ENCODE measurements at places on chromosomes 5 and 9.

DNA sequence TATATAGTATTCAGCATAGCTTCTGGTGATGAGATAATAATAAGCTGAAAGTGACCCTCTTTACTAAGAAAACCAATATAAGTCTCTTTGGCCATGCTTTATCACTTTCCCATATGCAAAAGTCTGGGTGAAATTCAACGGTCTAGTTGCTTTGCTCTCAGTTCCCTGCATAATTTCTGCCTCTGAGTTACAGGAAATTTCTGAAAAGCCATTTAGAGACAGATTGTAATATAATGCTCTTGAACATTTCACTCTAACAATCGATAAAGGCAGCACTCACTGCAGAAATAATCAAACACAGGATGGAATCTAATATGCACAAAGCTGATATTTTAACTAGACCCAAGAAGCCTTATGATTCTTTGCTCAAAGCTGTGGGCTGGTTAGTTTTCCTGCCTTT lies 100.1 kb upstream of the LIFR start:
- no peak for DNase-seq

DNA sequence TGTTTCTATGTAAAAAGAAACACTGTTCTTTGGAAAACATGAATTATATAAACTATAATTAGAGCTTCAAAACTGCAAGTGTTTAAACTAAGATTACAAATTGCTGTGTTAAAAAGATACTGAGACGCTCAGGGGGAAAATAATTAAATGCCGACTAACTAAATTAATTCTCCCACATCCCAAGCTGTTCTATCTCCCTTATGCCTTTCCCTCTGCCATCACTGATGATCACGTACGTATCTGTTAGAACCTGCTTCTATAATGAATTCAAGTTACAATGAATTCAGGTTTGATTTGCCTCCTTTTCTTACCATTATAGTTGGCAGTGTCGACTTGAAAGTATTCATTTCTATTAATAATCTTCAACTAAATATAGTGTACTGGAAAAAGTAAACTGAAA lies 349.9 kb upstream of the CDH6 start:
- no peak for DNase-seq

- no peak for DNase-seq
Measured at GRCh38 chr9:98559561-98559960, 149.2 kb downstream of the GABBR2 start.

- no peak for DNase-seq
Measured at GRCh38 chr5:169637085-169637548, at the start of gene DOCK2. Gene DOCK2, plus strand, starts transcription at chr5:169637275. Its CDS starts 52 bp downstream, at chr5:169637327.

DNA sequence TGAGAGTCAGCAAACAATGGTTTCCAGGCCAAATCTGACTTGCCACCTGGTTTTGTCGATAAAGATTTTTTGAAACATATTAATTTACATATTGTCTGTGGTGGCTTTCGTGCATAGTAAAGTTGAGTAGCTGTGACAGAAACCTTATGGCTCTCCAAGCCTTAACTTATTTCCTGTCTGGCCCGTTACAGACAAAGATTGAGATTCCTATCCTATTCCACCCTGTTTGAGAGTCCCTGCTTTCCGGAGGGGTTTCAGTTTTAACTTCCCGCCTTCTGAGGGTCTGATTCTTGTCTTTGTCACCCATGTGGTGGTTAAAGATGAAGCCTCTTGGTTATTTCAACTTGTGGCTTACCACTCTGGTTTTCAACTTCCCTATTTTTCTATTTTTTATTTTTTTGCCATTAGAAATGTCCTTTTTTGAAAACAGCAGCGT lies 11.4 kb downstream of the OTULIN start:
- no peak for DNase-seq

DNA sequence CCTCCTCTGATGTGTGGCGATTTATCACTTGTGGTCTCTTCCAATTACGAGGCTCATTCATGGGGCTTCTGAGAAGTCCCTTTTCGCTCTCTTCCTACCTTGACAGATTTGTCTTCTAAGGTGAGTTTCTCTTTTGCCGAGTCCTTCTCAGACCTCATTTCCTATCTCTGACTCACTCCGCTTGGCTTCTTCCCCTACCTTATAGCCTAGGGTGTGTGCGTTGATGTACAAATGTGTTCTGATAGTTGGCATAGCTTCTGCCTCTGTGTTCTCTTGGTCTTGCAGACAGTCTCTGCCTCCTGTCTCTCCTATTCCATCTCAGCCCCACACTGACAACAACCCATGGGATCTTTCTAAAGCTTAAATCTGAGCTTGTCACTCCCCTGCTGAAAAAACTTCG lies 56.9 kb upstream of the SHB start:
- DNase-seq: no peak

DNA sequence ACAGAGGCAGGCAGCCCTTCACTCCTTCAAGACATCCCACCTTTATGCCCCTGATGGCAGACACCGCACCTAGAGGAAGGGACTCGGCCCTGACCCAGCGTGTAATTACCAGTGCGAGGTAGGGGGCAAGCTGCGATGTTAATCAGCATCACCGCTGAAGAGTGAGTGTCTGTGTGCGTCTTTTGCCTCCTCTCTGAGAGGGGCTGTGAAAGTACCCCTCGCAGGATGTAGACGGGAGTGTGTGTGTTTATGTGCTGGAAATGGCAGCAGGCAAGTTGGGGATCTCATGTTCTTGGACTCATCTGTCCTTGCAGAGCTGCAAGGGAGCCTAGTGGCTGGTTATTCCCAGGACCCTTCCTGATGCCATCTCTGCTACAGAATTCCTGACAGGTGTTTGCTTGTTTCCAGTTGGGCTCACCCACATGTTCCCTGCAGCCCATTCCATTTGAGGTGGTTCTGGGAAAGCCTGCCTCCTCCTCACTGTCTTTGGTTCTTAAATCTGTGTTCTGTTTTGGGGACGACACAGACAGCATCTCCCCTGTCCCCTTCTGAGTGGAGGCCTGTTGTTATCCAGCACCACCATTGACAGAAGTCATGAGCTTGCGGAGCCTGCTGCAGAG lies 70.5 kb downstream of the ZNF618 start:
- DNase-seq: no peak

DNA sequence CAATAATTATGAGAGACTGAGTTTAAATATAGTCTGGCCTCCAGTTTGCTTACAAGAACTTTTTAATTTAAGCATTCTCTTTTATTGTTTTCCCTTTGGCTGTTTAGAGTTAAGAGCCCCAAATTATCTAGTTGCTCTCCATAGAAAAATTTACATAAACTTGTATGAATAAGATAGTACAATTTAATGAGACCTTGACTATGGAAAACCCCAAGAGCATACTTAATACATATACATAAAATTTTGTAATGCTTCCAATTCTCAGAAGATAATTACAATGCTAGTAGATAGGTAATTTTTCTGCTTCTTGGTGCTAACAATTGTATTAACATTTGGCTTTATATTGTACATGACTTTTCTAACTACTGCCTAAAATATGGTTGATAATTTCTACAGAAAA lies 20.3 kb upstream of the MSH3 start:
- no peak for DNase-seq

DNA sequence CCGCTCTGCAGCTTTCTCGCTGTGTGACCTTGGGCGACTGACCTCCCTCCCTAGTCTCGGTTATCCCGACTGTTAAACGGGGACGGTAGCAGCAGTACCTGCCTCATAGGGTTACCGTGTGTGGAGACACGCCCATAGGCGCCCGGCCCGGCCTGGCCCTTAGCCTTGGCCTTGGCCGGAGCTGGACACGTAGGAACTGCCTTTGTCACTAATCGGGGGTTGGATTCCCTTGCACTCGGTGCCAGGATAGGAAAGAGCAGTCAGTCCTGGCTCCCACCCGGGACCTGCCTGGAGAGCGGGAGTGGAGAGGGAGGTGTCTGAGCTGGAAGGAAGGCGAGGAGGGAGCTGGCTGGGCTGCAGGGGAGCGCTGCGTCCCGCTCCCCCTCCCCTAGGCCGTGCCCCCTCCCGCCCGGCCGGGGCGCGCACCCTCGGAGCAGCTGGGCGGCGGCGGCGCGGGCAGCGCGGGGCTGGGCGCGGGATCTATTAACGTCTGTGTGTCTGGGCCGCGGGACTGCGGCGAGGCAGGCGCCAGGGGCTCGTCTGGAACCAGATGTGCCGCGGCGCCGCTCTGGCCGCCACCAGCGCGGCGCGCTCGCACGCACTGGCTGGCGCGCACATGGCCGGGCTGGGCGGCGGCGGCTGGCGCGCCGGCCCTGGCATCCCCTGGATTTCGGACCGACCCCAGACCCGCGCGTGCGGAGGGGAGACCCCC lies 31.7 kb downstream of the PRRX2 start:
- no peak for DNase-seq

GRCh38 chr9:70044490-70045307 lies 1.1 kb downstream of the MAMDC2 start:
- no peak for DNase-seq

DNA sequence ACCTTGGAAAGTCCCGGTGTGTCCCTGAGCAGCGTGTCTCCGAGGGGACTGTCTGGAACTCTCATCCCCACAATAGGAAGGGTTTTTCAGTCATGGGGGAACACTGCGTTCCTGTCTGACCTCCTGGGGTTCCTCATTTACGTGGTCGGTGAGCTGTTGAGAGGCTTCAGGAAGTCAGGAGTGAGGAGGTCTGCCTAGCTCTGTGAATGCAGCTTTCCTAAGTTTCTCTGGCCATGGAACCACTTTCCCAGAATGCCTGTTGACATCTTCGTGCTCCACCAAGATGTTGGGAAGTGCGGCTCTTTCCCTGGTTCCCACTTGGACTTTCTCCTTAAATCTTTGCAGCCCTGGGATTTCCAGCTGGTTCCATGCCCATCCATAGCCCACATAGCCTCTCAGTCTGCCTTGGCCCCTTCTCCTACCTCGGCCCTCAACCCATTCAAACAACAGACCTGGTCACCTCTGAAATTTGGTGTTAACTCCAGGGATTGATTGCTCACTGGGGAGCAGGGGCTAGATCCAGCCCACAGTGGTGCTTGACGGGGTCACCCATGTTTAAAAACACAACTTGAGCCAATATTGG lies 27.2 kb downstream of the PSAT1 start:
- DNase-seq: no peak

GRCh38 chr5:132199116-132199680 lies 28.5 kb downstream of the P4HA2 start:
- no peak for DNase-seq

GRCh38 chr9:88370346-88370745 lies 17.9 kb upstream of the SPIN1 start:
- no peak for DNase-seq

- DNase-seq: no peak
Measured at GRCh38 chr9:121357011-121357410, 13.0 kb downstream of the STOM start.

DNA sequence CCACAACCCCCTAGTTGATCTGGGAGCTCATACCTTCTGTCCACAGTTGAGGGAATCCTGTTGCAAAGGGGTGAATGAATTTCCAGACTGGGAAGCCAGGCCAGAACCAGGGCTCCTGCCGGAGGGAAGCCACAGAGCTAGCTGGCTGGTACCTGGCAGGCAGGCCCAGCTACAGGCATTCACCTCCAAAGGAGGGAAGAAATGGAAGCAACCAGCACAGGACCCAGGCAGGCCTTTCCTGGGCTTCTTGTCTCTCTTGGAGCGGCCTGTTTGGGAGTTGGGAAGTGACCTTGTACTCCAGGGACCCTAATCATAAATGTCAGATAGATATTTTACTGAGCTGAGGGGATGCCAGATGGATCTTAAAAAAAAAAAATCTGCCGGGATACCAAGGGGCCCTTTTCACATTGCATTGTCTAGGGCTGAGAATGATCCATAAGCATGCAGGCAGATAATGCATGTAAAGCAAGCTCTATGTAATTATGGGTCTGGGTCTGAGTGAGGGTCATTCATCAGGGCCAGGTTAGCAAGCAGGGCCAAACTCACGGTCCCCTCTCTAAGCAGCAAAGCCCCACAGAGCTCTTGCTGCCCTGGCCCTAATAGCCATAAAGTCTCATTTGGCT lies 8.4 kb downstream of the NR2F1 start:
- DNase-seq: no peak

DNA sequence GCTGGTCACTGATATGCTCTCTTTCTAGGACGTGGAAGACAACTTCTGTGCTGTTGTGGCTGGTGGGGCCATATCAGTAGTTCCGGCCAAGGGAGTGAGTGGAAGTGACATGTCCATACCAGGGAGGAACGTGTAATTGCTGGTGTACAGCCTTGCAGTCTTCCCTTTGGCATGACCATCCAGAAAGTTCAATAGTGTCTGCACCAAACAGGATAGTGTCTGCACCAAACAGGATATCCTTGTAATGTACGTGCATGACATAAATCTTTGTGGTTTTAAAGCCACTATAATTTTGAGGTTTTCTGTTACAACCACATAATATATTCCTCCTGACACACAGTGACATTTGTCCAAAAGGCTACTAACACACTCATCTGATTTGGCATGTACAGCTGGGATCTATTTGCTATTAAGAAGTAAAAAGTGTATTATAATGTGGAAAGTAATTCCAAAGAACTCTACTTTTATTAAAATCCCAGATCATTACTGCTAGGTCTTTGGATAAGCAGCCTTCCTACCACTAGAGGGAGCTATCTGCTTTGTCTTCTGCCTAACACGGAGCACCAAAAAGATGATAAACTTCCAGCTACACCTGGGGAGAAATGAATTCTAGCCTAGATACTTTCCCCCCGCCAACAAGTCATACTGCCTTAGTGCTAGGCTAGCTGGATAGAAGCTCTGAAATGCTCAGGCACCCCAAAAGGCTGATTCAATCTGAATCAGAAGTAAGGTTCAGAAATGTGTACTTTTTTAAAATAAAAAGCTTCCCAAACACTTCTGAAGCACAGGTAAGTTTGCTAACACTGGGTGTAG lies 52.7 kb downstream of the RNF145 start:
- peak; percentile 40 for DNase-seq

- DNase-seq: no peak
Measured at GRCh38 chr9:35286381-35286780, 124.6 kb downstream of the UNC13B start.

DNA sequence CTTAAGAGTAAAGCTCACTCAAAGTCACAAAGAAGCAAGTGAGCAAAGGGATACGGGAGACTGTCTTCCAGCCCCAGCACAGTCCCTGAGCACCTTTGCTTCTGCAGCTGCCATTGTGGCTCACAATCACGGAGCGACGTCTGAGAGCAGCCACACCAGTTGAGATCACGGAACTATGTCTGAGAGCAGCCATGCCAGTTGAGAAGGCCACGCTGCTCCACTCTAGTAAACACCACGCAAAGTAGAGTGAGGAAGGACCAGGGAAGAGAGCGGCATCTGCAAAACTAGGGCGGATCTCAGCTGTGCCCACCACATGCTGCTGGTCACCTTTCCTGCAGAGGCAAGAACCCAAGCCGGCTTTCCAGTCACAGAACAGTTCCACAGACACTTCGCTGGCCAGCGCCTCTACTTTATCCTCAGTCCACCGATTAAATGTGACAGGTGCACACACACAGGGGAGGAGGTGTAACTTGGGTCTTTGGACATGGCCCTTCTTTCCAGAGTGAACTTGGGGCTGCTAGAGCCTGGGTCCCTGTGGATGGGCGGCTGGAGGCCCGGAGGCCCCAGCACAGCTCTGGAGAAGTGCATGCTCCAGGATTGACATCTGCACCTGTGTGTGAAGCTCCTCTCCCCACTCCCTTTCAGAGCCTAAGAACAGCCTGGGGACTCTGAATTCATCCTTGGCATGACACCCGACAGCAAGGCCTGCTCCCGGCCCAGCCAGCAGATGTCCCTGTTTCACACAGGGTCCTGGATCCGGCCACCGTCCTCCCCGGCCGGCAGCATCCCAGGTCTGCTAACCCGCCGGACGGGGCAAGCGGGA lies 324.9 kb upstream of the IRX4 start:
- DNase-seq: no peak

Measured in fibroblast of skin of left quadriceps (primary cell).